ENCODE measurements at places on chromosomes 5 and 9.
A peak's percentile ranks its signal among the peaks of the same experiment; 100 is the strongest.

GRCh38 chr5:148166550-148167283 lies 1.6 kb upstream of the SPINK14 start:
- no peaks in the 10 kb centered on the region for H3K36me3 ChIP-seq
- no peak overlapping the region for H3K4me3 ChIP-seq
- no peaks in the 10 kb centered on the region for H3K27me3 ChIP-seq
- no peak overlapping the region for H3K27ac ChIP-seq
- no peaks in the 10 kb centered on the region for H3K4me1 ChIP-seq

DNA sequence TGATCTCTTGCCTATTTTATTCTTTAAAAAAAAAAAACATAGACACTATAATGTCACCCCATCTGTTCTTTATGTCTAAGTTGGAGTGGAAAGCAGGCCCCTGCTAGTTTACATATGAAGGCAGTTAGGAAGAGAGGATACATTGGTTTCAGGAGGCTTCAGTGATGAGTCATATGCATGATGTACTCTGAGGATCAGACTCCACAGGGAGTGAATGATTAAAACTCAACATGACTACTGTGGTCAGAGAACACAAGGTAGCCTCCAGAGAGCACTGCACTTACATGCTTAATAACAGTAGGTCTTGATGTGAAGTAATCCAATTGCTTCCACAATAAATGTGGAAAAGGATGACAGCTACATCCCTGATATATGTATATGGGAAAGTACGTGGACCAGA lies 22.7 kb upstream of the FSTL4 start:
- DNase-seq, result no peak
- no peak overlapping the region for H3K4me3 ChIP-seq
- no peaks in the 10 kb centered on the region for H3K4me1 ChIP-seq
- no peak overlapping the region for H3K27ac ChIP-seq

- H3K27ac ChIP-seq, result no peak overlapping the region
- H3K4me3 ChIP-seq, result no peak overlapping the region
- no peak for DNase-seq
- H3K27me3 ChIP-seq, result no peaks in the 10 kb centered on the region
Observed at GRCh38 chr9:33908749-33909148, 91.8 kb downstream of the UBE2R2 start.

DNA sequence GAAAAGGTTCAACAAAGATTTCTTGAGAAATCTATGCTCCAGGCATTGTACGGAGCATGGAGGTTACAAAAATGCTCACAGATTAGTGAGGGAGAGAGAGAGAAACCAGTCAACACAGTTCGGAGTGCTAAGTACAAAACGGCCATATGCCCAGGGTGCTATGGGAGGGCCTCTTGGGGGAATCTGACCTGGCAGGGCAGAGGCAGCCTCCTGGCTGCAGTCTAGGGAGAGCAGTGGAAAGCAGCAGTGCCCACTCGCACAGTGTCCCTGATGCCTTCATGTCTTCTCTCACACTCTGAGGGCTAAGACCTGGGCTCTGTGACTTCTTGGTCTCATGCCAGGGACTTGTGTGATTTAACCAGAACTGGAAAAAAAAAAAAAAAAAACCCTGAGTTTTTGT lies 29.8 kb upstream of the SMC5 start:
- H3K36me3 ChIP-seq, result no peaks in the 10 kb centered on the region
- DNase-seq, result no peak
- H3K27me3 ChIP-seq, result no peaks in the 10 kb centered on the region
- H3K27ac ChIP-seq, result no peak overlapping the region

- no peak overlapping the region for H3K4me3 ChIP-seq
- H3K27ac ChIP-seq, result no peak overlapping the region
- H3K4me1 ChIP-seq, result no peaks in the 10 kb centered on the region
- no peak for DNase-seq
- no peaks in the 10 kb centered on the region for H3K36me3 ChIP-seq
Observed at GRCh38 chr5:88952344-88952743, 69.4 kb upstream of the MEF2C start.

GRCh38 chr5:3597167-3598007 lies 1.8 kb downstream of the IRX1 start:
- H3K36me3 ChIP-seq, result peaks cover 2% of the 10 kb centered on the region
- H3K4me1 ChIP-seq, result peaks cover 47% of the 10 kb centered on the region
- peak overlapping the region; percentile 88 for H3K27ac ChIP-seq
- no peak for DNase-seq
- H3K27me3 ChIP-seq, result peaks cover 79% of the 10 kb centered on the region

Measured in suprapubic skin (tissue), 4 donors.